ENCODE measurements at places on chromosomes 2 and 18.

GRCh38 chr2:44290261-44290660 lies 15.0 kb downstream of the SLC3A1 start:
- DNase-seq, result no peak

- no peak for DNase-seq
Measured at GRCh38 chr2:7570247-7570646, 653.0 kb downstream of the RNF144A start.

- peak; percentile 70 for DNase-seq
Measured at GRCh38 chr2:219230059-219230540, 494 bp downstream of the ANKZF1 start.

GRCh38 chr2:105517814-105518705 lies 119.2 kb upstream of the FHL2 start:
- no peak for DNase-seq

- no peak for DNase-seq
Measured at GRCh38 chr2:111219285-111219684, 98.6 kb downstream of the BCL2L11 start.

DNA sequence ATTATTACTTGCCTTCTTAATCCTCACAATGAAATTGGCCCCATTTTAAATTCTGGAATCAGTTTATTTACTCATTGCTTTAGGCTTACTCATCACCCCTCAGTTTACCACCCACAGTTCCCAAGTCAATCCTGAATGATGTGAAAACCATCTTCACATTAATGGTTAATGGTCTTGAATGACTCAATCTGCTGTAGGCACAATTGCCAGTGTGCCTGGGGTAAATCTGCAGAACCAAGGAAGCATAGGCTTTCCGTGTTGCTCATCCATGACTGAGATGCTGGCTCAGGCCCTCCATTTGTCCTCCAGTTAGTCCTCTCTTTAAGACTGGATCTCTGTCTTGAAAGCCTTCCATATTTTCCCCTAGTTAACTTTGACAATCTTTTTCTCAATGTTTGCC lies 164.5 kb downstream of the PMAIP1 start:
- DNase-seq, result no peak

DNA sequence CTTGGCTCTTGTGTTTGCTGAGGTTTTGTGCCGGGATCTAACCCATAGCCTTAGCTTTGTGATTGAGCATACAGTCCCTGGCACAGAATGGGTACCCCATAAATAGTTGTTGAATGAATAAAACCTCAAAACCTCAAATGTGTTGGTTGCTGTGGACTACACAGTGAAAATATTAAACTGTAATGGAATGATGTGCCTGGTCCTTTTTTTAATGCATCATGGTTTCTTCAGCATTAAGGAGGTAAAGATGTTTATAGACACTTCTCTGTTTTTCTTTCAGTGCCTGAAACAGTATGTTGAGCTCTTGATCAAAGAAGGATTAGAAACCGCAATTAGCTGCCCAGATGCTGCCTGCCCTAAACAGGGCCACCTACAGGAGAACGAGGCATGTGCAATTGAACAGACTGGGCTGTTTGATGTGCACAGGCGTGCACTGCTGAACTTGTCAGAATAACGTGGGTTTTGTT lies 97.0 kb downstream of the RNF144A start:
- peak; percentile 3 for DNase-seq

DNA sequence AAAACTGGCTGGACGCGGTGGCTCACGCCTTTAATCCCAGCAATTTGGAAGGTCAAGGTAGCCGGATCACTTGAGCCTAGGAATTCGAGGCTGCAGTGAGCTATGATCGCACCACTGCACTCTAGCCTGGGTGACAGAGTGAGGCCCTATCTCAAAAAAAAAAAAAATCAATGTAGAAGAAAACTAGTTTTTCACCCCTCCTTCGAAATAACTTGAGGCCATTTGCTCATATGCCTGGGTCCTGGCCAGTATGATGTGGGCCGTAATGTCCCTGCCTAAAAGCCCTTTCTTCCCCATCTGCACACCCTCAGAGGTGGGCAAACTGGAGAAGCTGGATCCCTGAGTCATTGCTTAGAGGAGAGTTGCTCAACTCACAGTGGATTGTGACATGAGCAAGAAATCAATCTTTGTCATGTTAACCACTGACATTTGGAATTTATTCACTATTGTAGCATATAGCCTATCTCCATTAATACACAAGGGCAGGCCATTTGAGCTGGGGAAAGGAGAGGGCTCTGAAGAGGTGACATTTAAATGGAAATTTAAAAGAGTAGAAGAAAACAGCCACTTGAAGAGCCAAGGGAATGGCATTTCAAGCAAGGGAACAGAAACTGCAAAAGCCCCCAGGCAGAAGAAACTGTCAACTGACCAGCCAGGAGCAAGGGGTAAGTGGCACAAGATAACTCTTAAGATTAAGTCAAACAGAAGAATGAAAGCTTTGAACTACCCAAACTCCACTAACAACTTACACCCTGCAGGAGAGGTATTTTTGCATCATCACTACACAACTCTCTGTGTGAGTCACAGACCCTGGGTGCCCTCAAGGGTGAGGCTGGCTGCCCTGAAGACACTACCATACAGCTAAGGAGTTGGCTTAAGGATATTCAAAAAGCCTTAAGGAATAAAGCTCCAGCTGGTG lies 7.6 kb upstream of the METTL21A start:
- DNase-seq, result peak; percentile 37

GRCh38 chr2:105438104-105438929 lies 39.5 kb upstream of the FHL2 start:
- DNase-seq, result no peak

DNA sequence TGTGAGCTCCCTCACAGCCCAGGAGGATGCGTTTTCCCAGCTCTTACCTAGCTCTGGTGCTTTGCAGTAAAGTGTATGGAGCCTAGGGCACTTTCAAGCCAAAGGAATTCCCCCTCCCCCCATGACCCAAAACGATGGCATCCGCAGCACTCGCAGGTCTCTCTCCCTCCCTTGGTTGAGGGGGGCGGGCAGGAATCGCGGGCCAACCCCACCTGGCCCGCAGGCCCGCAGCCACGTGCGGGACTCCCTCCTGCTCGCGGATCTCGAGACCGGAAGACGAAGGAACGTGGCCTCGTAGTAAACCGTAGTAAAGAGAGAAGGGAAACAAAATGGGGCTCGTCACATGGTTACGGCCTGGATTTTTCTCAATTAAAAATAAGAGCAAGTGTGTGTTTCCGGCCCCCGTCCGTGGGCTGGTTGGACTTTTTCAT lies 8.5 kb downstream of the IRS1 start:
- DNase-seq, result peak; percentile 74

- DNase-seq, result no peak
Measured at GRCh38 chr2:238915596-238915995, 67.7 kb downstream of the TWIST2 start.

GRCh38 chr2:23926290-23926749 lies 603 bp downstream of the ATAD2B start:
- DNase-seq, result peak; percentile 38

GRCh38 chr18:54479365-54479764 lies 111.7 kb upstream of the DYNAP start:
- peak; percentile 7 for DNase-seq

DNA sequence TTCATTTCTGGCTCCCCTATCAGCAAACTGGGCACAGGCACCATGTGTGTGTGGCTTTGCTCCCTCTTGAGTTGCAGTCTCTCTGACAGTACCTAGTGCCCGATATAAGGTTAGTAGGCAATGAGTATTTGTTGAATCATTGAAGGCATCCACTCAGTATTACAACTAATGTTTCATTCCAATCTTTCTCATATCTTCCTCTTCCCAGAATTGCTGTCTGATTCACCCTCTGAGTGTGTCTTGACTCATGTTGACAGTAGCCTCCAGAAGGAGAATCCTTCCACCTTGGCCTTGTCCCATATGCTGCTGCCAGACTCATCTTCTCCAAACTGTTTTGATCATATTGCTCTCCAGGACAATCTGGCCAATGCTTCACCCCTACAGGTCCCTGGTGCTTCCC lies 202.5 kb downstream of the LRRTM1 start:
- DNase-seq, result peak; percentile 35

GRCh38 chr2:217097346-217097745 lies 237.5 kb upstream of the TNP1 start:
- no peak for DNase-seq

DNA sequence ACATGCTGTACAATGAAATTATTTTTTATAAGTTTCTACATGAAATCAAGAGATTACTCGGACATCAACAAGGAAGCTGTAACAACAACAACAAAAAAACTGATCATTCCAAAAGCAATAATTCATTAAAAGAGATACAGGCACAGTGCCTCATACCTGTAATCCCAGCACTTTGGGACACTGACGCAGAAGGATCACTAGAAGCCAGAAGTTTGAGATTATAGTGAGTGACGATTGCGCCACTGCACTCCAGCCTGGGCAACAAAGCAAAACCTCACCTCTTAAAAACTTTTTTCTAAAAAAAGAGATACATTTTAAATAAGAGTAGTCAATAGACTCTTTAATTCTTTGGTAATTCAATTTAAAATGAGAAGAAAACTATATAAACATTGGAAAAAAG lies 364.3 kb downstream of the TNS1 start:
- DNase-seq, result no peak

DNA sequence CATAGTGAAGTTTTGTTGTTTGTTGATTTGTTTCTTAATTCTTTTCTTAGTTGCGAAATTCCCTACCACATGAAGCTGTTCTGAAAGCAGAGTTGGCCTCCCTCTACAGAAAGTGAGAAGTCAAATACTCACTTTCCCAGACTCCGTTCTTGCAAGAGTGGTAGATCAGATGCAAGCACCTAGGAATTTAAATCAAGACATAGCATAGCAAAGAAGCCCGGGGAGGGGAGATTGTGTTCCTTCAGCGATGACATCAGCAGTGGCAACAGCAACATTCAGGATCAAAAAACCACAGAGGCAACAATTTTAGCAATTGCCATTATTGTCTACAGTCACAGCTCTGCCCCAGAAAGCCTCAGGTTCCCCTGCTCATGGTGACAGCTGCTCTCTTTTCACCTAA lies 580.0 kb downstream of the RNF144A start:
- DNase-seq, result no peak

- DNase-seq, result no peak
Measured at GRCh38 chr18:69996417-69996816, 48.7 kb upstream of the CD226 start.

DNA sequence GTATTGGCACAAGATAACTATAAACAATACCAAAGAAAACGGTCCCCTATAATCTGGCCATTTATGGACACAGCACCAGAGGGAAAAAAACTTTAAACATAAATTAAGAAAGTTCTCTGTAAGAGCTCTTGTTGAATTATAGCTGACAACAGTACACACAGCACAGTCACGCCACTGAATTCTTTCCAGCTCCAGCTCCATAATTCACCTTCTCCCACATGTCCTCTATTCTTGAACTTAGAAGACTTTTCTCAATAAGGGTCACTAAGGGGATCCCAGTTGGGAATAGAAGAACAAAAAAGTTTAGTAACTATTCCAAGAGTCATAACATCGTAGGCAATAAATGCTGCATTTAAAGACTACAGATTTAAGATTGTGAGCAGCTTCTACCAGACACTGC lies 124.6 kb upstream of the CYP1B1 start:
- no peak for DNase-seq

GRCh38 chr2:170923799-170924198 lies 5.3 kb upstream of the GORASP2 start:
- DNase-seq, result no peak

DNA sequence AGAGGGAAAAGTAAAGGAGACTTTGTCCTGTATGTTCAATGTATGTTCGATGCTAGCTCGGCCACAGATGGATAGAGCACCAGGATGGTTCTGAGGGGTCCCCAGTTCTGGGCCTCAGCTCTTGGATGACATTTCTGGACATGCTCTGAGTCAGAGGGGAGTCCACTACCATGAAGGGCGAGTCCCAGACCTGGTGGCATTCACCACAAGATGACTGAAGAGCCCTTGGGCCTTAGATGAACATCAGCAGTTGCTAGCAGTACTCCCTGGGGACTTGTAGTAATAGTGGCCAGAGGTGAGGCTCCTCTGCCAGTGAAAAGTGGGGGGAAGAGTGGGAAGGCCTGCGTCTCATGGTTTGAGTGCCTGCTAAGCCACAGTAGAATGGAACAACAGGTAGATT lies 109.5 kb downstream of the GRB14 start:
- no peak for DNase-seq

- DNase-seq, result no peak
Measured at GRCh38 chr18:34643989-34644388, 66.1 kb upstream of the DTNA start.

DNA sequence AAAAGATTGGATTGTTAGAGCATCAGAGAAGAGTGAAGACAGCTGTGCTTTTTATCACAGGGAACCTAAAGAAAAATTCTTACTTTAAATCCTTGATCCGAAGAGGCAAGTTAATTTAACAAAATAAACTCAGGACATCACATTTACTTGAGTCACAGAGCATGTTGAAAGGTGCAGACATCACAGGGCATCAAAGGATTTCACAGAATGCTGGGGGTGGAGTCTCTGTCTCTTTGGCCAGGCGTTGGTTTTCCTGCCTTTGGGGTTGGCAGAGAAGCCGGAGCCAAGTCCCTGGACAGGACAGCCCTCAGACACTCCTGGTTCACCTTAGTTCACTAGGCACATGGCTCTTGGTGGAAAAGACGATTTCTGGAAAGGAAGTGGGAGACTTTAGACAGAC lies 56.3 kb downstream of the SH3RF3 start:
- DNase-seq, result no peak

All from RKO (cell line).